ENCODE measurements at places on chromosomes 4 and X.

GRCh38 chr4:21991562-21991961 lies 43.0 kb upstream of the KCNIP4 start:
- DNase-seq = no peak

- DNase-seq = no peak
Measured at GRCh38 chr4:76090241-76090691, 15.8 kb downstream of the ART3 start.

DNA sequence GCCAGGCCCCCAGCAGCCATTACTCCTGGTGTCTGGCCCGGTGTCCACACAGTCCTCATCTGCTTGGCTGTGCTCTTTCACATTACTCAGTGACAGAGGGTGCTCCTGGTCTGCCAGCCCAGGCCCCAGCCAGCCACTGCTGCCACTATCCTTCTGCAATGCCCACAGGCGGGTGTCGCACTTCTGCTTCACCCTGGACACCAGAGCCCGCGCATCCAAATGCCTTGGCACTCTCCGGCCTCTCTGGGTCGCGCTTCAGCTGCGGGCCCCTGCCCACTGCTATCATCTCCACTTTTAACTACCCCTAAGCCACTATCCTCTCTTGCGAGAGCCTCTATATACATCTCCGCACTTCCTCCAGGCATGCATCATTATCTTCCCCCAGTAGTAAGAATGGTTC lies 76.4 kb upstream of the UCP1 start:
- no peak for DNase-seq

- no peak for DNase-seq
Measured at GRCh38 chr4:76309939-76310550, 3.5 kb downstream of the STBD1 start.

DNA sequence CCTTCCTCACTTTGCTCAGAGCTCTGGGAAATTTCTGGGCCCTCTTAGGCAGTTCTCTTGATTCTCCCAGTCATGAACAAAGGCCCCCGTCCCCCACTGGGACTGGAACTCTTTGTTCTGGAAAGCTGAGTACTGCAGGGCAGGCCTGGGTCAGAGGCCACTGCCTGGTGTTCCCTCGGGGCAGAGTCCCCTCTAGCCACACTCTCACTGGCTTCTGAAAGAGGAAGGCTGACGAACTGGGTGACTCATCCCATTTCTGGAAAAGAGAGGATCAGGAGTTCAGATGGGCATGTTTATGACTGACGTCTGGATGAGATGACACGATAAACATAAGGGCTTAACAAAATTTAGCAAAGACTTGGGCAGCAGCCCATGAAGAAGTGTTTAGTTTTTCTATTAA lies 47.7 kb downstream of the DDX3X start:
- DNase-seq = no peak

- DNase-seq = no peak
Measured at GRCh38 chrX:19660604-19661255, 145.4 kb upstream of the MAP3K15 start.

- DNase-seq = no peak
Measured at GRCh38 chr4:184376923-184377322, 97.4 kb downstream of the IRF2 start.

- no peak for DNase-seq
Measured at GRCh38 chrX:8971116-8971515, 62.8 kb downstream of the FAM9B start.

DNA sequence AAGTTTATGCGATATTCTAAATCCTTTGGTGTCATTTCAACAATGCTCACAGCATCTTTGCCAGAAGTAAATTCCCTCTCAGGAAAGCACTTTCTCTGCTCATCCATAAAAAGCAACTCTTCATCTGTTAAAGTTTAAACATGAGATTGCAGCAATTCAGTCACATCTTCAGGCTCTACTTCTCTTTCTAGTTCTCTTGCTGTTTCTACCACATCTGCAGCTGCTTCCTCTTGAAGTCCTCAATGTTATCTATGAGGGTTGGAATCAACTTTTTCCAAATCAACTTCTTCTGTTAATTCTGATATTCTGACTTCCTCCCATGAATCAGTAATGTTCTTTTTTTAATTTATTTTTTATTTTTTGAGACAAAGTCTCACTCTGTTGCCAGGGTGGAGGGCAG lies 100.9 kb downstream of the LCORL start:
- no peak for DNase-seq

DNA sequence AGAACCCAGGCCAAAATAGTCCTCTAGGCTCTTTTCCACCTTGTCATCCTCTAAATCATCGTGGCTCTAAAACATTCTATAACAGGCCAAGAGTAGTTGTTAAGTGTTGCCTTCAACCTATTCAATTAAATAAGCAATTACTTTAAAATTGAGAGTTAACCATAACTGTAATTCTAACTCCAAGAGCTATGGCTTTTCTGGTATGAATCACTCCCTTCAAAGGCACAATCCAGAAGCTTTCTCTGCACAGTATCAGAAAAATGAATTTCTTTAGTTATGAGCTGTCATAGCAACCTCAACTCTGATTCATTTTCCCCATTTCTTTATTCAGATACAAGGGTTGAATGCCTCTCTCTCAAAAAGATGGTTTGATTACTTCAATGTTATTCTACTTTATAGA lies 21.7 kb downstream of the INPP4B start:
- no peak for DNase-seq

GRCh38 chr4:89055157-89056080 lies 1.6 kb downstream of the FAM13A start:
- no peak for DNase-seq

- no peak for DNase-seq
Measured at GRCh38 chrX:24799078-24799477, 105.4 kb downstream of the POLA1 start.

GRCh38 chr4:112199041-112199440 lies 32.5 kb upstream of the AP1AR start:
- no peak for DNase-seq

DNA sequence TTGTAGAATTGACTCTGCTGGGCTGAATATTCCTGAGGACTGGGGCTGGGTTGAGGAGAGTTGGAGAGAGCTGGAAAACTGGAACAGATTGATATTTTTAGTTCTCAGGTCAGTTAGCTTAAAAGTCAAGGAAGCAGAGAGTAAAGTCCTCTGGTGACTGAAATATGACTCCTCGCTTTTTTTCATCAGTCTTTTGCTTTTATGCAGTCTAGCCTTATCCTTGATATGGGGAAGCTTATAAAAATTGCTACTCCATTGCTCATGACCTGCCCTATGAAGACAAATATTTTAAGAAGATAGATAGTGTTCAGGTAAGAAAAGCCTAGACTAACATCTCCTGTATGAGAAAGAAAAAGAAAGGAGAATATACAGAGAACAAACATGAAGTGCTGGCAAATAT lies 152.7 kb downstream of the C4orf33 start:
- DNase-seq = no peak

DNA sequence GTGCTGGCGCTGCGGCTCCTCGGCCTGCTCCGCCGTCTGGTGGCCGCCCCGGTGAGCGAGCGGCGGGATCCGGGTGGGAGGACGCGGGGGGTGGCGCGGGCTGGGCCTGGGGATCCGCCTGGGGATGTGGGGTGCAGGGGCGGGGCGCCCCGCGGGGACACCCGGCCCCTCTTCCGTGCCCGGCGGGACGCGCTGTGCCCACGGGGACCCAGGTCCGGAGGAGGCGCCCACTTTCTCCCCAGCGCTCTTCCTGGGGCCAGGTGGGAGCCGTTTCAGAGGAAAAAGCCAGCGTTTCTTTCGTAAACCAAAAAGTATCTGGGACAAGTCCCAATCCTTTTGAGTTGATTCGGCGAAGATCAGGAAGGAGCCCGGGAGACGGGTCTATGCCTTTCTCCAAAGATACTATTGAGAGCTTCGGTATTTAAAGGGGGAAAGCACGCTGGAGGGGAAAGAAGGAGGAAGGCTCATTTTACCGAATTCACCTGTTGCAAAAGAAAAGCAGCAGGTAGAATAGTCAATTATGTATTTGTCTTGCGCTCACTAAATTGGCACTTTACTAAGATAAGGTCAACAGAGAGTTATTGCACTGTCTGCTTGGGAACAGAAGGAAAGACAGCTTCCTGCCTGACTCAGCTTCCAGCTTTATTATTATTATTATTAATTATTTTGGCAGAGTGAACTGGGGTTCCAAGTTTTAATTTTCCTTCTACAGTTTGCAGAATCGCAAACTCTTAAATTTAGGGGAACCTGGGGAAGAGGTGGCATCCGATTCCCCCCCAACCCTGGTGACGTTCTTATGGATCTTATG lies 81.5 kb upstream of the CD99 start:
- no peak for DNase-seq

DNA sequence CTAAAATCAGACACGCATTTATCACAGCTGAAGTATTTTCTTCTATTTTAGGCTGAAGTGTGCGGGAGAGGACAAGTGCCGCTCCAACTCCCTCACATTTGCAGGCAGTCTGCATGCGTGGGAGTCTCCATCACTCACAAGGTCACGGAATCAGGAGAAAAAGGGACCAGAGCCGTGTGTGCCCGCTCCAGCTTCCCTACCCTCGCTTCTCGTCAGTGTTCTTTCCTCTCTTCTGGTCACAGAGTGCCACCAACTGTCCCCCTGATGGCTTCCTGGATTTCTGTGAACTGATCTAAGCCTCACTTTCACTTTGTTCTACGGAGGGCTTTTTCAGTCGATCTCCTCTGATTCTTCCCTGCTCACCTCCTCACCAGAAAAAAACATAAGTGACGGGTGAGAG lies 407.4 kb upstream of the AADAT start:
- DNase-seq = no peak

DNA sequence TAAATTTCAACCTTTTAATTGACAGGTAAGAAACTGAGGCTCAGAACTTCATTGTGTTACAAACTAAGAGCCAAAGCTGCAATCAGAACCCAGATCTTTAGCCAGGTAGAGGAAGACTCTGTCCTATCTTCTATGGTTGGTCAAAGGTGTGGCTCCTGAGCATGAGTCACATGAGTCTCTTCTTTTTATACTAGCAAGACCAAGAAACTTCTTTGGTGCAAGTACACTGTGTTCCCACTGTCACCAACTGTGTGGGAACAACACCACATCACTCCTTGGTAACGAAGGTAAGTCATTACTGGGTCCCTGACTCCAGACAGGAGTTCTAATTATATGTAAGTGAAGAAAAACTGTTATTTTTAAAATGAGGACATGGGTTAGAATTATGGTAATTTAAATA lies 290.1 kb downstream of the INPP4B start:
- DNase-seq = no peak

GRCh38 chr4:23412701-23413100 lies 477.1 kb downstream of the PPARGC1A start:
- no peak for DNase-seq

GRCh38 chrX:13123857-13124345 lies 79.5 kb upstream of the FAM9C start:
- no peak for DNase-seq

DNA sequence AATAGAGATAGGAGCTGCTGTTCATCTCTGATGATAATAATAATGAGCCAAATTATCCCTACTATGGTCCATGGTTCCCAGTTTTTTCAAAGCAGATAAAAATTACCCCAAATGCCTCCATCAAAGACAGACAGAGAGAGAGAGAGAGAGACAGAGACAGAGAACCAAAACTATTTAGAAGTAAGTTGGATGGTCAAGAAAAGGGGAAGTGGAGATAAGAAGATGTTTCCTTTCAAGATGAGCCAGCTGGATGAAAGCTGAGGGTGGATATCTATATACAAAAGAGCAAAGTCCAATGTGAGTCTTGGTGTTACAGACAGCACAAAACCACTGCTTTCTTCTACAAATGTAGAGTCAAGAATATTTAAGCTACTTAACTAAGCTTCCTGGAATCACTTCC lies 173.9 kb downstream of the GRIA3 start:
- DNase-seq = no peak

DNA sequence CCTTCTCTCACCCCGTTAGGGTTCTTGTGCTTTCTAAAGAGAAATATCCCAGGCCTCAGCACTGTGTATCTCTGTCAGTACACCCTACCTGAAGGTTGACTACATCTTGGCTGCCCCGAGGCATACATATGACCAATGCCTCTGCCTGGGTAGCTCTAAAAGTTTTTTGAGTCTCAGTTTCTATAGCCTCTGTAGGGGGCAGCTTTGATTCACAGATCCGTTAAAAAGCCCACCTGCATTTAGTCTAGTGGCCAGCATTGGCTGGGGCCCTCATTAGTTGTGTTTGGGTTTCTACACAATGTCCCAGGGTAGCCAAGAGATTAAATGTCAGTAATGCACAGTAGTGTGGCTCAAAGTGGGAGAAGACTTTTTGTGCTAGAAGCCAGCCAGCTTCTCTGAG lies 151.1 kb downstream of the CFAP299 start:
- no peak for DNase-seq

- DNase-seq = no peak
Measured at GRCh38 chrX:52576474-52576873, 59.6 kb upstream of the XAGE1B start.

GRCh38 chr4:69531251-69531650 lies 35.5 kb upstream of the UGT2B4 start:
- DNase-seq = no peak

- no peak for DNase-seq
Measured at GRCh38 chr4:182346675-182347375, 103.6 kb downstream of the TENM3 start.

DNA sequence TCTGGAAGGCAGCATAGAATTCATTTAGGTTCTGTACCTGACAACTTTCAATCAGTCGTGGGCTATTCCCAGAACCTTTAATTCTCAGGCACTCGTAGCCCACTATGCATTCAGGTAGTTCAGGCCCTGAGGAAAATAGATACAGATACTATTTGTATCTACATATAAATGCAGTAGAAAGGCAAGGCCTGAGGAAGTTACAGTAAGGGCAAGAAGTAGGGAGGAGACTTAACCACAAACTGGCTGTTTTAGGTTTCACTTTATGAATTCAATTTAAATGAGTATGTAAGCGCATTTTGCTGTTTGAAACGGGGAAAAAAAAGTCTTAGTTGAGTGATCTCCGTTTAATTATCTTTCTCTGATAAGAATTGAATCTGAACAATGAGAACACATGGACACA lies 529.4 kb upstream of the ATOH1 start:
- no peak for DNase-seq

GRCh38 chr4:152646221-152646620 lies 33.6 kb downstream of the TMEM154 start:
- no peak for DNase-seq

DNA sequence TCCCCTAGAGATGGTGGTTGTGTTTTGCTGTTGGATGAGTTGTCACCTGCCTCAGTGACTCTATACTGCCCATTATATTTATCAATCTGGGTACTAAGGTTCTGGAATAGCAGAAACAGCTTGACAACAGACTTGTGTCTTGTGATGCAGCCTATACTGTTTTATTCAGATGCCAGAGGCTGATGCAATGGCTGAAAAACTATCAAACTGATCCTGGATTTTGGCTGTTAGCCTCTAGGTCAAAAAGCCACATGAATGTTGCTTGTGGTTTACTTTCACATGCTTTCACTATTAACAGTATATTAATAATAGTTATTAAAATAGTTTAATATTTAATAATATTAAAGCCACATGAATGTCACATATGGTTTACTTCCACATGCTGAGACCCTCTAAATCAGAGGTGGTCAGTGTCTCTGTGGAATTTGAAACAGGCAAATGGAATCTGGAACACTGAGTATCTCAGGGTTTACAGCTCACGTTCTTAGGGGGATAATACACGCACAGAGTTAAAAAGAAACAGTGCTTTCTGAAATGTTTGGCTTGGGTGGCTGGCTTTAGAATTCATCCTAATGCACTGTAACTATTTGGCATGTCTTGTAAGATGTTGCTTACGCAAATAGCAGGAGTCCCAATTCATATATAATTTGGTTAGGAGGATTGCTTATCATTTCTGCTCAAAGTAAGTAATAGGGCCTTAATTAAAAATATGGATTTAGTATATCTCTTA lies 82.5 kb upstream of the LCORL start:
- DNase-seq = no peak

- DNase-seq = no peak
Measured at GRCh38 chr4:36553029-36553428, 271.6 kb downstream of the DTHD1 start.
